ENCODE measurements at places on chromosomes 6 and 20.
A peak's percentile ranks its signal among the peaks of the same experiment; 100 is the strongest.

DNA sequence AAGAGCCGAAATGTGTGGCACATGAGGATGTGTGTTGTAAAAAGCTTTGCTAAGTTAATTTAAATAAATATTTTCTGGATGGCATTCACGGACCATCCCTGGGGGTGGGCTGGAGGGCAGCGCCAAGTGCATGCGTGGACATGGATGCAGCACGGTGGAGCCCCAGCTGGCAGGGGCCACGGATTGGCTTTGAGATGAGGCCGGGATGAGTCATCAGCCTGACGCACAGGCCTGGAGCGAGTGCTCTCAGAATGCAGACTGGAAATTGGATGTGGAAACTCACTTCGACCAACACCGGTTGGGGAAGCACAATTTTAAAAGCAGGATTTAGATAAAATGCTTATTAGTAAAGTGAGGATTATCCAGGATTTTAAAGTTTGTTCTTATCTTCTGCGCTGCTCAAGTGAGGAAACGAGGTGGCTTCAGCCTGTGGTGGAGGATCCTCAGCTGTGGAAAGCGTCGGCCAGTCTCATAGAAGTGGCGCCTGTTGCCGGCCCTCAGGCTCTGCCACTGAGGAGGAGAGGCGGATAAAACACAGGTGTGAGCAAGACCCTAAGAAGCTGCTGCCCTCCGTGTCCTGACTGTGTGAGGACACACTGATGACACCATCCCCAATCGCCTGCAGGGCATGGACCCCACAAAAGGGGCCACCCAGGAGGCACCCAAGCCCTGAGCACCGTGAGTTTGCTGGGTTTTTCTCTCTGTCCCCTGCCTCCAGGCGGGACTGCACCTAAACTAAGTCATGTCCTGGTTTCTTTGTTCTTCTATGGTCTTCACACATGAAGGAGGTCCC, 279.7 kb downstream of the CDH4 start:
- DNase-seq = no peak

DNA sequence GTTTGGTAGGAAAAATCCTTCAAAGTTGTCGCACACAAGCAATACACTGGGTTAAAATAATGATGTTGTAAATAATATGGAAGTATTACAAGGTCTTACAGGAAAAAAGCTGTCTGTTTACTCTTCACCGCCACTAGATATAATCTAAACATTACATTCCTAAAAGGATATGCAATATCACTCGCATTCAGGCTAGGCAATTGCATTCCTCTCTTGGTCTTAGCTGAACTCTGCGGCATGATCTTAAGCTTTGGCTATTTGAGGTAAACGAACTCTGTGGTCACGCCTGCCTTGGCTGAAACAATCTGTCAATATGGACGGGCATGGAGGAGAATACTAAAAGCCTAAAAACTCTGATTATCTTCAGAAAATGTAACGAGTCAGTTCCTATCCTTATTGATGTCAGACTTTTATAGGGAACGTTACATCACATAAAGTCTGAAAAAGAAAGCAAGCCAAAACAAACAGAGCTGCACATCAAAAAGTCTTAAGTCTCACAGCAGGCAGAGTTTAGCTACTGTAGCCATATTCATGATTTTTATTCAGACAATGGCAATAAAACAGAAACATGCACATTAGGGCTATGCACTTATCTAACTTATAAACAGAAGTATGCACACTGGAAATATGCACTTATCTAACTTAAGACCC, 30.8 kb upstream of the FILIP1 start:
- no peak for DNase-seq

GRCh38 chr6:20620043-20620442, 85.8 kb downstream of the CDKAL1 start:
- DNase-seq = no peak

- DNase-seq = no peak
These were observed 137.9 kb downstream of the AGPAT4 start for GRCh38 chr6:161135695-161136591.

GRCh38 chr6:15400572-15401004, 154.7 kb downstream of the JARID2 start:
- DNase-seq = peak; percentile 85

DNA sequence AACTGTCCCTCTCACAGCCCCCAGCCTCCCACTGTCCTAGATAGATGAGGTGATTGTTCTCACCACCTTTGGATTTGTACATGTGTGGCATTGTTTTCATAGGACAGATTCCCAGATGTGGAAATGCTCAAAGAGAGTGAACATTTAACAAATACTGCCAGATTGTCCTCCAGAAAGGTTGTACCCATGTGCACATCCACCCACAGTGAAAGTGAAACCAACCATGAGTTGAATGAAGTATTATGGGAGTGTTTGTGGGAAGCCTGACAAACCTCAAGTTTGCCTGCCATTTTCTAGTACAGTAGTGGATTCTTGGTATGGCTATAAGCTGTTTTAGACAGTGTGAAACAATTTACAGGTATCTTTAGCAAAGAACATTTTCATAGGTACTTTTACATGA, 42.7 kb downstream of the ANKRD6 start:
- no peak for DNase-seq

- peak; percentile 78 for DNase-seq
These were observed 603.2 kb downstream of the RNF144B start for GRCh38 chr6:18990059-18990978.

DNA sequence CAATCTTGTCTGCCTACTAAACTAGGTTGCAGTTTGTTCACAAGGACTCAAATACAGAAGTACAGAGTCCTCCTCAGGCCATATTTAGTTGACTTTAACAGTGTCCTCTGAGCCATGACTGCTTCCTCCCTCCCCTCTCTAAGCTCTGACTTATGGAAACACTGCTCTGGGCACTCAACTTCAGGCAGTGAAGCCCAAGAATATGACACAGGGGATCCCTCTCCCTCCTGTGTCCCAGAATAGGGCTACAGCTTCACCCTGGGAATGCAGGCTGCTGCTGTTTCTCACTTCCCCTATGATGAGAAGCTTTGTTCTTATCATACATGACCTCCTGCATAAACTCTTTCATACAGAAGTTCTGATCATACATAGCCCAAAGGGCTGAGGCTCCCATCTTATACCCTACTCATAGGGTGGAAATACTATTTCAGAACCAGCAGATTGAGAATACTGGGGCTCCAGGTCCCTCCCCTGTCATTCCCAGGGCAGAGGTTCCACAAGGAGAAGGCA, 97.3 kb upstream of the UST start:
- DNase-seq = no peak

GRCh38 chr6:64703922-64704321, 1003.1 kb downstream of the EYS start:
- no peak for DNase-seq
